ENCODE measurements at places on chromosomes 7 and 10.

DNA sequence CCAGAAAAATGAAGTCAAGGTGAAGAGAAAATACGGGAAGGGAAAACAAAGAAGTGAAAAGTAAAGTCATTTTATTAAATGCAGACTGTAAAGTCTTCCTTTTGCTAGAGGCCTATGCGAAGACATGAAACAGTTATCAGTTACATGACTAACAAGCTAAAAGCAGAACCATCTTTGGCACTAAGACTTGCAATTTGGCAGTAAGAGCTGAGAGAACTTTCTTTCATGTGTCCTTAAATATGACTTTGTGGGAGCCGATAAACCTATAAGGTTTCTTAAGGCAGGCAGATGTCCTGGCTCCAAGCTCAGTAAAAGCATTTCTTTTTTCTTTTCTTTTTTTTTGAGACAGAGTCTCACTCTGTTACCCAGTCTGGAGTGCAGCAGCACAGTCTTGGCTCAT, 10.4 kb downstream of the ANLN start:
- no peak for DNase-seq

DNA sequence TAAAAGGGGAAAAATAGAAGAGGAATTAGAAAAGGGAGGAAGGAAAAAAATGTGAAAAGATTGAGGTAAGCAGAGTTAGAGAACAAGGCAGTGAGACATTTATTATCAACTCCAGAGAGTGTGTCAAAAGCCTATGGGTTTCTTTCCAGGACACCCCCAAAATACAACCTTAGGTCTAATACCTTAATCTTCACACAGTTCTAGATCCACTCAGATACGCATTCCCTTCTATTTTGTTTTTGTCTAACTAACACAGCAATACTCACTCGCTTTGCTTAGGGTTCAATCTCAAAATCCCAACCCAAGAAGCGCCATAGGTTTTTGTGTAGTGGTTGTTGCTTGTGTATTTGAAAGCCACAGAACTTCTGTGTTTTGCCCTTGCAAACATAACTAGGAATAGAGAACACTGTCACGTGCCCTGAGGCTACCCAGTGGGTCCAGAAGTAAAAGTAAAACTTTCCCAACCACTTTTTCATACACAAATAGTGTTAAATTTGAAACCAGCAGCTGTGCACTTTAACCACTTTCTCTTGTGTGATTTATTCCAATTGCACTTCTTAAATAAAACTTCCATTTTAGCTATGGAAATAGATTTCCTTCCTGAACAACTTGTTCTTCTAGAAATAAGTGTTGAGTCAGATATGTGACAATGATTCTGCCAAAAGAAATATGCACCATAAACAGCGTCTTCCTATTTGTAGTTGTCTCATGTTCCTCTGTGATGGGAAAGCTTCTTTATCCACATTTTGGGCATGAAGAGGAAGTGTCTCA, 414.7 kb upstream of the GHITM start:
- no peak for DNase-seq

- DNase-seq, result no peak
Observed at GRCh38 chr10:99569253-99569939, 36.7 kb downstream of the NKX2-3 start.

- DNase-seq, result no peak
Observed at GRCh38 chr10:52807803-52808202, 35.2 kb upstream of the MBL2 start.

GRCh38 chr10:49387071-49387470, 8.8 kb downstream of the DRGX start:
- no peak for DNase-seq

- DNase-seq, result no peak
Observed at GRCh38 chr7:84372712-84373111, 178.1 kb upstream of the SEMA3A start.

- no peak for DNase-seq
Observed at GRCh38 chr10:7100032-7100702, 310.7 kb downstream of the SFMBT2 start.

DNA sequence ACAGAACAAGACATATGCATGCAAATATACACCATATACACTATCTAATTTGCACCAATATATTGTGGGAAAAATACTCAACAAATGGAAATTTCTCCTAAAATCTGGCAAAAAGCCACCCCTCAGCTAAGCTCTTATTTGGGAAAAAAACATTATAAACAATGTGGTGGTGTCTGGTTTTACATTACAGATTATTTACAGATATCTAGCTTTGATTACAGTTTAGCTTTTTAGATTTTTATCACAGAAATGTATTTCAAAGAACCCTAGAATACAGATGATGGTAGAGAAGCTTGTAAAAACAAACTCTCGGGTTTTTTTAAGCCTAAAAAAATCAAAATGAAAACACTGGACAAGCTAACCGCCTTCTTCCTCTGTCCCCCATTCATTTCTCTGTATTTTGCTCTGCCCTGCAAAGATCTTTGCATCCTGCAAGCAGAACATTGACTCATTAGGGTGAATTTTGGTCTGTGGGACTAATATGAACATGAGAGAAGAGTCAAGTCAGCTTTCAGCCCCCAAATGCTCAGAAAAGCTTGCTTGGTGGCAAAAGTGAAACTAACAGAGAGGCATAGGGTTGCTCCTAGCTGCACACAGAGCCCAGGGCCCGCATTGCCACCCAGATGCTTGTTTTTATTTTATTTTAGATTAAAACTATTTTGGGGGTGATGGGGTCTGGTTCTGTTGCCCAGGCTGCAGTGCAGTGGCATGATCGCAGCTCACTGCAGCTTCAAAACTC, 88.8 kb upstream of the LYZL1 start:
- no peak for DNase-seq

DNA sequence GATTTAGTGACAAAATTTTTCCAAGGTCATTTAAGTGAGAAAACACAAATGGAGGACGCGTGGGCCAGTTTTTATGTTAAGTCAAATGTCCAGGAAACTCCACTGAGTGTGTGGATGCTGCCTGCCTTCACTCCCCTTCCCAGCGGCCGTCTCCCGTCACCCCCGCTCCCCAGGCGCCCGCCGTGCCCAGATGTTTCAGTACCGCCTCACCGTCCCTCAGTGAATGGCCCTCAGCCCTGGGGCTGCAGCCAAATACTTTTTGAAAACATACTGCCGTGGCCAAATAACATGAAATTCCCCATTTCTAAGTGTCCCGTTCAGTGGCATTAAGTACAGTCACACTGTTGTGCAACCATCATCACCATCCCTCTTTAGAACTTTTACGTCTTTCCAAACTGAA, 131.9 kb downstream of the INSYN2A start:
- DNase-seq, result no peak

DNA sequence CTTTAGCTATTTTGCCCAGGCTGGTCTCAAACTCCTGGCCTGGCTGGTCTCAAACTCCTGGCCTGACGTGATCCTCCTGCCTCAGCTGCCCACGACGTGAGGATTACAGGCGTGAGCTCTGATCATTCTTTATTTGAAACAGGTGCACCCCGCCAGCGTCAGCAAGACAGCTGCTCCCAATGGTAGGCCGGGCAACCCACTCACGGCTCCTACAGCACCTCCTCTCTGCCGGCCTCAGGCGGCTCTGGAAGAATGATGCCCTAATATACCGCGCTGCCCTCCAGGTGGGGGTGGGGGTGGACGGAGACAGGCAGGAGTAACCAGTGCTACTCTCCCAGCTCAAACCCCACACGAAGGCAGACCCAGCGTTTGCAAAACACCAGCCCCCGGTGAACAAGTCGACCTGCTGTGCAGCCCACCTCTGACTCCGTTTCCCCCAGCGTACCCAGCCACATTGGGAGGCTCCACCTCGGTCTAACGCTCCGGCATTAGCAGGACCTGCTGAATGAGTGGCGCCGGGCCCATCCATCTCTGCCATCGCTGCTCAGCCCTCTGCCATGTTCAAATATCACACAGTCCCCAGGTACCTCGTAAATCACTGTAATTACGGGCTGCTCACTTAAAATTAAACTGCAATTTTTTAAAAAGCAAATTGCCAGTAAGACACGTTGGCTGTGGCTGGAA, 148.6 kb downstream of the ELFN1 start:
- DNase-seq, result no peak

DNA sequence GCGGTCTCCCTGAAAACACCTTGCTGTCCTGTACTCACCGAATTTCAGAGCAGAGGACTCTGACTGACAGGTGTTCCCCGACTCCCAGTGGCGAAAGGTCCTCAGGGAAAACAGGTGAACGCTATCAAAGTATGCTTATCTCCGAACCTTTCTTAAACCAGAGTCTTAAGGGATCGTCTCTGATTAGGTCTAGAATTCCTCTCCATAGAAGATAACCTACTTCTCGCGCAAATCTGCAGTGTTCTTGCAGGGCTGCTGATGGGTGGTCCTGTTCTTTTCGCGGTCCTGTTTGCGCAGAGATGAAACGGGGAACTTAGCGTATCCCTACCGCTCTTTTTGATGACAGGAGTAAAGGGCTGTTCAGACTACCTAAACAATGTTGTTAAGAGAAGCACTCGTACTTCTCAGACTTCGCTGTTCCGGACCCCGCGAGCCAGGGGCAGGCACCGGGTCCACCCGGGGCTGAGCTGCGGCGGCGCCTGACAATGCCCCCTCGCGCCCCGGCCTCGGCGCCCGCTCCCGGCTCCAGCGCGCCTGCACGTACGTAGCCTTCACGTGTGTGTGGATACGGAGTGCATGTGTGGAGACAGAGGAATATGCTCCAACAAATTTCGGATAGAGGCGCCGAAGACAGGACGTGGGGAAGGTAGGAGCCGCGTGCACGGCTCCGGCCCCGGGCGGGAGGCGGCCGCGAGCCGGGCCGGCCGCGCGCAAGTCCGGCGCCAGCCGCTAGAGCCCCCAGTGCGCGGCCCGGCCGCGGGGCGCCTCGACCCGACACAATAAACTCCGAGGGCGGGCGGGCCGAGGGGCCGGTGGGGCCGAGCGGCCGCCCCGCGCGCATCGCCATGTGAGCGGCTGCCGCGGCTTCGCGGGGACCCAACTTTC, 766 bp upstream of the ZMYND11 start:
- DNase-seq, result no peak

DNA sequence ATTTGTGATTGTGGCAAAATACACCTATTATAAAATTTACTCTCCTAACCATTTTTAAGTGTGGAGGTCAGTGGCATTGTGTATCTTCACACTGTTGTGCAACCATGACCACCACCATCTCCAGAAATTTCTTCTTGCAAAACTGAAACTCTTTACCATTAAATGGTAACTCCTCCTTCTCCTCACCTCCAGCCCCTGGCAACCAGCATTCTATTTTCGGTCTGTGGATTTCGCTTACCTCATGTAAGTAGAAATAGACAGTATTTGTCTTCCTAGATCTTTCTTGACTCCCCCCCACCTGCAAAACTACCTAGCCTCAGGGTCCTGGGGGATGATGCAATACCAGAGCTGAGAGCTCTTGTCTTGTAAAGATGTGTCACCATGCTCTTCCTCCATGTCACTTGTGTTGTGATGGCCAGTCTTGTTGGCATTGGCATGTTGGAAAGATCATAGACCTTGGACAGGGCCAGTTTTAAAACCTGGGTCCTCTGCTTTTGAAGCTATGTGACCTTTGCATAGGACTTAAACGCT, 71.1 kb upstream of the EMX2 start:
- DNase-seq, result no peak

DNA sequence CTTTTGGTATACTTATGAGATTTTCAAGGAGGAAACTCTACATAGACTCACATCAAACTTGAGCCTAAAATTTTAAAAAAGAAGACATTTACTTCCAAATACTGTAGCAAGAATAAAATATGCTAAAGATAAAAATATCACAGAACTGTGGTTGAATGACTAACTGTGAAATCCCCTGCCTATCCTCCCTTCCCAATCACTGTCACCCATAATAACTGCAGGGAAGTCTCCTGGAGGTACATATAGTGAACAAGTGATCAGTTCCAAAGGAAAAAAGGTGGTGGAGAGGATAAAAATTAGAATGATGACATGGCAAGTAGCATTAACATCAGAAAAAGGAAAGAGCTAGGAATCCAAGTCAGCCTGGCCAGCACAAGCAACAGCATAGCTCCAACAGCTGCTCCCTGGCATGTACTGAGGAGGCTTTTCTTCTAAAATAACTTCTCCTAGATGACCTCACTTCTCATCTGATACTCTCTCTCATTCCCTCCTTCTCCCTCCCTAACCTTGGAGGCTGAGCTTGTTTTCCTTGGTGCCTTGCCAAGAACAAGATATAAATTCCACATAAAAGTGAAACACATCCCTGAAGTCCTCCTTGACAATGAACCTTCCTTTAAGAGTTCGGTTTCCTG, 124.0 kb downstream of the IQUB start:
- no peak for DNase-seq

DNA sequence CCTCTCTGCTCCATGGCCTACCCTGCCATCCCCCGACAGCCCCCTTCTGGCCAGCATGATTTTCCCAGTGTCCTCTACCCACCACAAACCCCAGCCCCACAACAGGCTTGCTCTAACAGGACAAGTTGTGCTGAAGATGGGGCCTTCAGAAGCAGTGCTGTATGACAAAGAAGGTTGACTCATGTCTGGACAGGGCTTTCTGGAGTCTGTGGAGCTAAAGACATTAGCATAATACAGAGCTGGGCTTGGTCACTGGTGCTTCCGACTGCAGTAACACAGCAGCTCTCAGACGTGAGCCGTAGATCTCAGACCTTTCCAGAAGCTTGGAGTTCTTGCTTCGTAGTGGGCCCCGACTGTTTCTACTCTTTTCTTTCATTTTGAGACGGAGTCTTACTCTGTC, 100.5 kb downstream of the GTF2IRD1 start:
- DNase-seq, result no peak

GRCh38 chr10:77247031-77247990, 390.3 kb downstream of the KCNMA1 start:
- no peak for DNase-seq

DNA sequence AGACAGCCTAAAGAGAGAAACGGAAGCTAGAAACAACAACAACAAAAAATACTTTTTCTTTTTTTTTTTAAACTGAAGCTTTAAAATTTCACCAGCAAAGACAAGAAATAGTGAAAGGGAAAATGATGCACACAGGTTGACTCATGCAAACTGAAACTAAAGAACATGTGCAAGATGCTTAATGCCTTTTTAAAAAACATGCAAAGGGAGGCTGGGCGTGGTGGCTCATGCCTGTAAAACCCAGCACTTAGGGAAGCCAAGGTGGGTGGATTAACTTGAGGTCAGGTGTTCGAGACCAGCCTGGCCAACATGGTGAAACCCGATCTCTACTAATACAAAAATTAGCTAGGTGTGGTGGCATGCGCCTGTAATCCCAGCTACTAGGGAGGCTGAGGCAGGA, 15.1 kb upstream of the CUBN start:
- DNase-seq, result no peak

DNA sequence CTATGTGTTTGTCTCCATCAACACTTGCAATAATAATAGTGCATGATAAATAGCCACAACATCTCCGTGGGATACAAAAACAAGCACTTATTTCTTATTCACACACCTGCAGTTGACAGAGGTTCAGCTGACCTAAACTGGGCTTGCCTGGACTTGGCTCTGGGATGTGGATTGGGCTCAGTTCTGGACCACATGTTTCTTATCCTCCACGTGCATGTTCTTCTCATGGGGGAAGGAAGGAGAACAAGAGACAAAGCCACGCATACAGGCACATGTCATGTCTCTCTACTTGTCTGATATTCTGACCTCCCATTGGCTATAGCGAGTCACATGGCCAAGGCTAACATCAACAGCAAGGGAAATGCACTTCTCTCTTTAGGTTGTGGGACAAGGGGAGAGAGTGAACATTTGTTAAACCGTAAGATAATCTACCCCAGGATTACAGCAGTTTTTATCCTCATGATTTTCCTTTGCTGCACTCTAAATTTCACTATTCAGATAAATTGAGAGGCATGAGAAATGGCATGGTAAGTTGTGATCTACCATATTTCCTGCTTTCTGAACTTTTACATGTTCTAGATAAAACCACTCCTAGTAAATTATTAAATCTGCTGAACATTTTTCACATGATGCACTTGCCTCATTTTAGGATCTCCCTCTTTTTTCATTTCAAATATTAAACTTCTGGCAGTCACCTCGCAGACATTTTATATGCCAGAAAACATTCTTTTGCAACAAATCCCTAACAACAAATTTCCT, 33.7 kb downstream of the CFAP58 start:
- peak; percentile 46 for DNase-seq

Data from NAMALWA (cell line).